Large intestine (tissue), 12 donors: ENCODE measurements at places on chromosomes 12 and 14. TPM values are rescaled to one million over a fixed set of nuclear protein-coding genes. Genes with fewer than 3 reads are reported as not detected.

GRCh38 chr12:22453511-22453910 lies 90.8 kb downstream of the C2CD5 start:
- DNase-seq: no peak

DNA sequence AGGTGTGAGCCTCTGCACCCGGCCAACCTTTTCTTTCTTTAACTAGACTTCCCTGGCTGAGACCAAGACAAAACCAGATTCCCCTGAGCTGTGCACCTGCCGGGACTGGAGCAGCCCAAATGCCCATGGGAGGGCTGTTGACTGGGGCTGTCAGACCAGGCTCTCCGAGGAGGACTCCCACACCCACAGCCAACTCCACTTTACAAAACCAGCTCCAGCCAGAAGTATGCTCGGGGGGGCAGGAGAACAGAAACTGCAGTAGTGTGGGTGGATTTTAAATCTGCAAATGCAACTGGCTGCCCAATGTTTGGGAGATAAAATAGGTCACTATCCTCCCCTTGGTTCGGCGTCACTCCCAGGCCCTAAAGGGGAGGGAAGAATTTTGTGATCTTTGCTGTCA lies 78.5 kb downstream of the VCPKMT start:
- DNase-seq: no peak

DNA sequence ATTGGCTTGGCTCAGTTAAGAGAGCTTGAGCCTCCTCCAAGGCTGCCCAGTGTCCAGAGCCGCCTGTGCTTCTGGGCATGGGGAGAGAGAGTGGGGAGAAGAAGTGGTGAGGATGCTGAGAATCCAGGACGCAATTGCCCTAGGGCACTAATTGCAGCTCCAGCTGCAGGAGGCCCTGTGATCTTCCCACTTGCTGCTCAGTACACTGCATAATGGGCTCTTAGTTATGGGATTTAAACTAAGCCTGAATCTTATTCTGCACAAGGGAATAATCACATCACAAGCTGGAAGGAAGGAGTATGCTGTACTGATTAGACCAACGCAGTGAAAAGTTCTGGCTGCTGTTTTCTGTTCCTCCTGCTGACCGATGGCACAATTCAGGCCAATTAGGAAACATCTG lies 101.0 kb upstream of the PRMT8 start:
- DNase-seq: no peak

- no peak for DNase-seq
Observed at GRCh38 chr14:83071888-83072501, 1538.3 kb upstream of the SEL1L start.

GRCh38 chr14:49875640-49876198 lies 17.2 kb upstream of the ARF6 start:
- DNase-seq: no peak

DNA sequence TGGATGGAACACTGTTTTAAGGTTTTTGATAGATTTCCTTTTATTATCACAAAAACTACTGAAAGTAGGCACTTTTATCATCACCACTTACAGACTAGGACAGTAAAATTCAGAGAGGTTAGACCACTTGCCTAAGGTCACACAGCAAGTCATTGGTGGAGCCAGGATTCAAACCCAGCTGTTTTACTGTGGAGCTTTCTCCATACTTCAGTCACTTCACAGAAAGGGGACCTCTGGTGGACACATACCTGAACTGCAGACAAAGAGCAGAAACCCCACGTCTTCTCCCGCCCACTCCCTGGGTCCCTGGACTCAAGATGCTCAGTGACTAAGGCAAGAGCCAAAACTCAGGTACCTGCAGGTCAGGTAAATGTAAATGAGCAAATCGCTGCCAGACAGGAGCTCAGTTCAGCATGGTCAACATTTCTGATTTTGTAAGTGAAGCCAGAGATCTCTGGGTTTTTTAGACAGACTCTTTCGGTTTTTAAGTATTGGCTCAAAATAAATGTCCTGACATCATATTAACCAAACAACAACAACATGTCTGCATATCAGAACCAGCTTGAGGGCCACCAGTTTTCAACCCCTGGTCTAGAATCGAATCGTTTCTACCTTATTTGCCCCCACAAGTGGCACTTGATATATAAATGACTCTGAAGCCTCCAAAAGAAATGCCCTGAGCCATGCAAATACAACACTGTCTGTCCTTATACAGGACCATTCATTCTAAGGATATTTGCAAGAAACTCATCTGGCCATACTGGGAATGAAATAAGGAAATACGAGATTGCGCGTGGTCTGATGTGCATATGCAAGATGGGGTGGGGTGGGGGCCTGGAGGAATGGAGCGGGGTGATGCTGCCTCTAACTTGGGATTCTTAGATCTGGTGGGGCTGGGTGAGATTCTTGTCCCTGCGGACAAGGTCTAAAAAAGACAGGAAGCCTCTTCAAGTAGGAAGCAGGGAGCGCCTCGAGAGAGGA lies 110.9 kb downstream of the KSR2 start:
- DNase-seq: no peak

DNA sequence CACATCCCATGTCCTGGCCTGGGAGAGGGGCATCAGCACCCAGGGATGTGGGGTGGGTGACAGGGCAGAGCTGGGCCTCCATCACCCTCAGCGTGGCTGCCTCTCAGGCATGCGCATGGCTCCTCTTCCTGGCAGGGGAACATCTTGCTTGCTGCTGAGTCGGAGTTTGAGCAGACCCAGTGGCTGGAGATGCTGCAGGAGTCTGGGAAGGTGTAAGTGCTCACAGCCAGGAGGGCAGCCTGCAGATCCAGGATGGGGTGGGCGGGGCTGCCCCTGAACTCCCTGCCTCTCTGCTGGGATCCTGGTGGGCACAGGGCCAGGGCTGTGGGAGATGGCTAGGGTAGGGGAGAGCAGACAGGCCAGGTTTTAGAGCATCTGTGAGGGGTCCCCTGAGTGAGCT lies 16.2 kb downstream of the PLEKHD1 start:
- no peak for DNase-seq

DNA sequence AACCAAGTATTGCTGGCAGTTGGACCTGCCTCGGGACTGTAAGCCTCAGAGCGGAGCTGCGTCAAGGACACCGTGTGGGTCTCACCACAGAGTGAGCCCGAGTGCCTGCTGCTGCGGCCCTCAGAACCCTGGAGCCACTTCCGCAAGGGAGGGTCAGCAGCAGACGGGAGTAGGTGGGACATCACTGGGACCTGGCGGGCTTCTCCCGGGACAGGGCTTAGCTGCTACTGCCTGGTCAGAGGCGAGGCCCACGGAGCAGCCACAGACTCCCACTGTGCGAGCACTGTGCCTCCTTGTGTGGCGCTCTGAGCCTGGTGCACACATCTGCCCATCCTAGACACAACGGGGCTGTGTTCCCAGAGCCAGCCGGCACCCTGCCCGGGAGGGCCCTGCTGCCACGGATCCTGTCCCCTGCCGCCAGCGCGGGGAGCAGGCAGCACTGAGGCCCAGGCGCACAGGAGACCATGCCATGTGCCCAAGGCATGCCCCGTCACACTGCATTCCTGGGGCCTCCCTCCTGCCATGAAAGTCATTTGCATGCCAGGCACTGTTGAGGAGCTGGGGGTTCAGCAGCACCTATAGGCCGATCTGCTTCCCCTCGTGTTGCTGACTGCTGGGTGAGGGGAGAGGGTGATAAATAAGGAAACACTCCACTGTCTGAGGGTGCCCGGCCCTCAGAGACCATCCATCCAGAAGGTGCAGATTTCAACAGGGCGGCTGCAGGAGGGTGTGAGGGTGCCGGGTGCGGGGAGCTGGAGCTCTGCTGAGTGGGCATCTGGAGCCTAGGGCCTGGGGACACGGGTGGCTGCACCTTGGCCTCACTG lies 10.0 kb downstream of the HIP1R start:
- DNase-seq: no peak

GRCh38 chr12:75634244-75635222 lies 123.1 kb upstream of the KRR1 start:
- no peak for DNase-seq

PWP1 gene
- polyA plus RNA-seq: 36.9 TPM

DICER1 gene
- polyA plus RNA-seq: 32.2 TPM

PROX2 gene
- 1.5 TPM for polyA plus RNA-seq

DRAM1 gene
- polyA plus RNA-seq: 7.8 TPM

MIP gene
- polyA plus RNA-seq: 0.24 TPM
